ENCODE measurements at places on chromosomes 12 and 14.

GRCh38 chr14:101194373-101195308 is 291.1 kb upstream of the RTL1 start:
- peak; percentile 95 for DNase-seq

GRCh38 chr14:95085321-95085720 is 72.0 kb downstream of the DICER1 start:
- no peak for DNase-seq

DNA sequence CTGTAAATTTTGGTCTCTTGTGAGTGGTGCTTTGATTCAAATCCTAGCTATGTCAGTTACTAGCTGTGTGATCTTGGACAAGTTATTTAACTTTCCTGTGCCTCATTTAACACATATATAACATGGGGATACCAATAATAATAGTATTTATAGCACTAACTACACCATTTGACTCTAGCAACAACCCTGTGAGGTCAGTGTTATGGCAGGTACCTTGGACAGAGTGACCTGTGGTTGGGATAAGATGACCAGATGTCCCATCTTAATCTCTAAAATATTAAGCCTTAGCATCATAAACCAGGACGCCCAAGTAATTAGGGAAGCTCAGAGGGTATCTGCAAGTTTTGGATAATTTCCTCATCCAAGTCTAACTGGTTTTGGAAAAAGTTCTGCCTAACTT is 73.7 kb downstream of the NDUFA12 start:
- no peak for DNase-seq

DNA sequence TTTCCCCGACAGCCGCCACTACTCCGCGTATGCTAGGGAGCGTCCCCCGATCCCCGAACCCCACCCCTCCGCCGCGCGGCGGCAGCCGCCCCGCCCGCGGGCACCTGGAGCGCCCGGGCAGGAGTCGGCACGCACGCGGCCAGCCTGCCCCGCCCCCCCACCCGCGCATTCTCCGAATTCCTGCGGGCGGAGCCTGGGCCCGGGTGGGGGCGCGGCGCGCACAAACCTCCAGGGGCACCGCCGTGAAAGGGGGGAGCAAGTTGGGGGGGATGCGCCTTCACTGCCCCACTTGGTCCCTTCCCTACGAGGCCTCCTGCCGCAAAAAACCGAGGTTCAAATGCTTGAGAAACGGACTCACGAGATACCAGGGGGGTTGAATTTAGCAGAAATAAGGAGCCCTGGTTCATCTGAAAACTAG is 1.7 kb downstream of the AJUBA start:
- DNase-seq = peak; percentile 52

GRCh38 chr14:95545515-95546168 is 10.8 kb downstream of the GLRX5 start:
- DNase-seq = no peak

DNA sequence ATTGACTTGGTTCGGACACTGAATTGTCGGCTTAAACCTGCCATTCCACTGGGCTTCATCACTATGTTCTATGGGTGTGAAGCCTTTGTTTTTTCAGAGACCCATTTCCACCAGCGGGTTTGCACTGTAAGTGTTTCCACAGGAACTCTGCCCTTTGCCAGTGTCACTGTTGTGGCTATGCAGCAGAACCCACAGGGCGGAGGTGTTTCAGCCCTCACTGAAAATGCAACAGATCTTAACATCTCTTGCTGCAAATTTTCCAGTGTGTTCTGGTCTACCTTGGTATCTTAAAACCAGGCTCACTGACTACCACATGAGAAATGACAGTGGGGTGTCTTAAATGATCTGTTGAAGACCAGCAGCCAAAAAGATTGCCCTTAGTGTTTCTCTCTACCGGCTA is 21.1 kb downstream of the PRKCH start:
- no peak for DNase-seq

GRCh38 chr12:64781280-64782190 is 22.3 kb upstream of the GNS start:
- DNase-seq = peak; percentile 83

DNA sequence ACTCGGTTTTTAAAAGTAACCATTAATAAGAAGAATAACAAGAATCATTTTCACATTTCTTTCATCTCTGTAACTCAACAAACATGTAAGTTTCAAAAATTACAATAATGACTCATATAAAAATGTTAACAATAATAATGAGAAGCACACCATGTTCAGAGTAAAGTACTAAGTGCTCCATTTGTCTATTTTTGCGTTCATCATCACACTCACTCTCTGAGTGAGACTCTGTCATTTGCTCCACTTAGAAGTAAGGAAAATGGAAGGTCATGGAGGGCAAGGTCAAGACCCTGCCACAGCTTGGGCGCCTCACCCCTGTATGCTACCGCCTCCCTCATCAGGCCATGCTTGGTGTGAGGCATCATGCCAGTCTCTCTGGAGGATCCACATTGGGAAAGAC is 129.9 kb downstream of the TMEM30B start:
- no peak for DNase-seq

GRCh38 chr12:22986997-22987396 is 362.0 kb downstream of the ETNK1 start:
- no peak for DNase-seq

DNA sequence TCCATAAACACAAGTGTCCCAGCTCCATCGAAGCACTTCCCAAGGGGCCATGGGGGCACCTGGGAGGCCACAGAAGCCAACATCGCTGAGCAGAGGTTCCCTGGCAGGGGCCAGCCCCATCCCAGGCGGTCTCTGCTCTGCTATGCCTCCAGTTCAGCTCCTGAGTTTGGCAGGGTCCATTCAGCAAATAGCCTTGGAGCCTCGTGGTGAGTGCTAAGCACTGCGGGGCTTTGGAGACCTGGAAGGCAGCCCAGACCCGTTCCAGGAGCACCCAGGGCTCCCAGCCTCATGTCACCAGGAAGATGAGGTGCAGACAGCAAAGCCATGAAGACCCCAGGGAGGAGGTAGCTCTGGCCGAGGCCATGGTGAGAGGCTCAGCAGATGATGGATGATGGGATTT is 109.5 kb downstream of the LGMN start:
- peak; percentile 24 for DNase-seq

- DNase-seq = peak; percentile 7
These were observed 150.6 kb downstream of the BCAT1 start for GRCh38 chr12:24798335-24798734.

Measured in NCI-H69 (cell line).